ENCODE measurements at places on chromosomes 3 and 15.

GRCh38 chr3:126466886-126467610, 8.6 kb downstream of the ZXDC start:
- no peak for DNase-seq

GRCh38 chr15:79608066-79608864, 176.1 kb downstream of the MINAR1 start:
- no peak for DNase-seq

DNA sequence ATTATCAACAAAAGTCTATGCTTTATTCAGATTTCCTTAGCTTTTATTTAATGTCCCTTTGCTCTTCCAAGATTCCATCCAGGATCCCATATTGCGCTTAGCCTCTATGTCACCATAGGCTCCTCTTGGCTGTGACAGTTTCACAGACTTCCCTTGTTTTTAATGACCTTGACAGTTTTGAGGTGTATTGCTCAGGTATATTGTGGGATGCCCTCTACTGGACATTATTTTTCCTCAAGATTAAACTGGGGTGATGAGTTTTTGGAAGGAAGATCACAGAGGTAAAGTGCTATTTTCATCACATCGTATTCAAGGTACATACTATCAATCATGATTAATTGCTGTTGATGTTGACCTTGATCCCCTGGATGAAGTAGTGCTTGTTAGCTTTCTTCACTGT, 99.1 kb upstream of the SMAD3 start:
- DNase-seq: no peak

- no peak for DNase-seq
Measured at GRCh38 chr3:117526470-117527079, 817.0 kb downstream of the TUSC7 start.

DNA sequence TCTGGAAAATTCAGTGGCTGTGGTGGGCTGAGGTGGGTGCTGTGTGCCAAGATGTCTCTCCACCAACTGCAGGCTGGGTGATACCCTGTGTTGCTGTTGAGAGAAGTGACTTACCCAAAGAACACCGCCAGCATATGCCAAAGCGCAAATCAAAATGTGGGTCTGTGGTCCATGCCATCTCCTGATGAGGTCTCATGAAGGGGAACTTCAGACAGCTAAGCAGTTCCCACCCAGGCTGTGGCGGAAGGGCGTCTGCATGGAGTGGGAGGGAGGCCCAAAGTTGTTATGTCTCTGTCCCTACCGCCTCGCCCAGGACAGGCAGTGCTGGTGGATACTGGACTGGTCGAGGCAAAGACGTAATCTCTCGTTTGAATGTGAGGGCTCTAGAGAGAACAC, 70.9 kb upstream of the PLXNA1 start:
- no peak for DNase-seq

GRCh38 chr3:150367757-150368156, 40.3 kb upstream of the TSC22D2 start:
- no peak for DNase-seq

- no peak for DNase-seq
Measured at GRCh38 chr3:166522017-166522416, 684.8 kb upstream of the BCHE start.

- no peak for DNase-seq
Measured at GRCh38 chr3:190205739-190206138, 85.0 kb upstream of the P3H2 start.

- DNase-seq: no peak
Measured at GRCh38 chr15:58715266-58715917, 34.1 kb downstream of the ADAM10 start.
